Activated T-cell treated with anti-CD3 and anti-CD28 coated beads, Interleukin-2, amount 50 U/mL, for 1 hour (primary cell): ENCODE measurements at places on chromosomes 16 and 17.

- DNase-seq = no peak
Observed at GRCh38 chr17:48571826-48572417, 6.2 kb downstream of the HOXB4 start.

- no peak for DNase-seq
Observed at GRCh38 chr16:67456391-67457081, 24.4 kb downstream of the ATP6V0D1 start.

GRCh38 chr17:28396635-28397239 lies 9.3 kb downstream of the SLC46A1 start:
- DNase-seq = no peak

- DNase-seq = no peak
Observed at GRCh38 chr16:67137605-67138004, 13.2 kb downstream of the B3GNT9 start.

GRCh38 chr17:33864758-33865229 lies 390.3 kb upstream of the CCL2 start:
- DNase-seq = no peak
